Renal cortical epithelial cell (primary cell): ENCODE measurements at places on chromosomes 13 and 19. TPM values are rescaled to one million over a fixed set of nuclear protein-coding genes. Genes with fewer than 3 reads are reported as not detected.

CLPTM1 gene
- total RNA-seq = 18.4 and 77.4 TPM in 2 replicates

OR1M1 gene
- not detected in 2 replicates for total RNA-seq

NCR1 gene
- total RNA-seq = not detected in 2 replicates

MATK gene
- 0.35 and 0.69 TPM in 2 replicates for total RNA-seq

APOE gene
- 14.8 and 38.3 TPM in 2 replicates for total RNA-seq

ZNF723 gene
- total RNA-seq = not detected in 2 replicates

SMIM17 gene
- total RNA-seq = 0.30 TPM in 1 of 2 replicates, not detected in the other

XRCC1 gene
- total RNA-seq = 15.6 and 16.7 TPM in 2 replicates

FUT1 gene
- 0.05 and 3.0 TPM in 2 replicates for total RNA-seq

NLRP5 gene
- not detected in 2 replicates for total RNA-seq

ZNF560 gene
- total RNA-seq = 0.15 and 0.35 TPM in 2 replicates

PRTN3 gene
- not detected in 2 replicates for total RNA-seq
